Hepatocyte (in vitro differentiated cells): ENCODE measurements at places on chromosomes 2 and 18.

DNA sequence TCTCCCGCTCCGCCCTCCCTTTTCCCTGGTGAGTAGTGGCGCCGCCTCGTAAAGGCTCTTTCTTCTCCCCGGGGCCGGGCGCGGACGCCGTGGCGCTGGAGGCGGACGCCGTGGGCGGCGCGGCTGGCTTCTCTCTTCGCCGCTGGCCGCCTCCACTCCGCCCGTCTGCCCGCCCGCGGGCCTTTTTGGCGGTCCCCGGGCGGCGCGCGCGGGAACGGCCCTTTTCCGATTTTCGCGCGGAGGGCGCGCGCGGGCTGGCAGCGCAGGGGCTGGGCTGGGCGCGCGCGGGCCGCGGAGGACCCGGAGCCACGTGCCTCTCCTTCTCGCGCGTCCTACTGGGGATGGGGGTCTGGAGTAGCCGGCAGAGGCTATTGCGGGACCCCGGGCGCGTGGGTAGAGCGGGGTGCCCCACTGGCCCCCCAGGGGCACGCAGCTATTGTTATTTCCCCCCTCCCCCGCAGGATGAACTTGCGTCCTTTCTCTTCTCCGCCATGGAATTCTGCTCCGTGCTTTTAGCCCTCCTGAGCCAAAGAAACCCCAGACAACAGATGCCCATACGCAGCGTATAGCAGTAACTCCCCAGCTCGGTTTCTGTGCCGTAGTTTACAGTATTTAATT, 472 bp downstream of the SLC20A1 start:
- no peak for DNase-seq
- H3K27ac ChIP-seq = peak overlapping the region; percentile 97
- peaks cover 17% of the 10 kb centered on the region for H3K4me1 ChIP-seq
- H3K27me3 ChIP-seq = no peaks in the 10 kb centered on the region
- H3K36me3 ChIP-seq = no peaks in the 10 kb centered on the region

GRCh38 chr2:20141056-20141762, 83.7 kb downstream of the SDC1 start:
- H3K27me3 ChIP-seq = no peaks in the 10 kb centered on the region
- peak overlapping the region; percentile 56 for H3K27ac ChIP-seq
- peaks cover 14% of the 10 kb centered on the region for H3K4me1 ChIP-seq
- H3K4me3 ChIP-seq = no peak overlapping the region

DNA sequence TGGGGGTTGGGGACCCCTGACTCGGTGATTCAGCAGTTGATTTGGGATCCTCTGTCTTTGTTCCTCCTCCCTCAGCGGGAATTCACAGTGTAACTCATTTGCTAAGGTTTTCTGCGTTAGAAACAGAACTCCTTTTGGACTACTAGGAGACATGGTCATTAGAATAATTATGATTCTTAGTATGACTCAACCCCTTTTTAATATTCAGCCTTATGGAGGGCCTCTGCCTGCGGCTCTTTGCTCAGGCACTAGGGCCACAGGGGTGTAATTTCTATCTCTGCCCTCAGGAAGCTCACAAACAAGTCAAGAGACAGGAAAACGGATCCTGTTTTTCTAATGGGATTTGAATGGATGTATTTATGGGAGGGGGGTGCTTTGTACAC, 117.4 kb downstream of the SPTBN1 start:
- H3K4me1 ChIP-seq = peaks cover 90% of the 10 kb centered on the region
- no peak for DNase-seq
- H3K36me3 ChIP-seq = no peaks in the 10 kb centered on the region
- no peaks in the 10 kb centered on the region for H3K27me3 ChIP-seq
- no peak overlapping the region for H3K4me3 ChIP-seq

DNA sequence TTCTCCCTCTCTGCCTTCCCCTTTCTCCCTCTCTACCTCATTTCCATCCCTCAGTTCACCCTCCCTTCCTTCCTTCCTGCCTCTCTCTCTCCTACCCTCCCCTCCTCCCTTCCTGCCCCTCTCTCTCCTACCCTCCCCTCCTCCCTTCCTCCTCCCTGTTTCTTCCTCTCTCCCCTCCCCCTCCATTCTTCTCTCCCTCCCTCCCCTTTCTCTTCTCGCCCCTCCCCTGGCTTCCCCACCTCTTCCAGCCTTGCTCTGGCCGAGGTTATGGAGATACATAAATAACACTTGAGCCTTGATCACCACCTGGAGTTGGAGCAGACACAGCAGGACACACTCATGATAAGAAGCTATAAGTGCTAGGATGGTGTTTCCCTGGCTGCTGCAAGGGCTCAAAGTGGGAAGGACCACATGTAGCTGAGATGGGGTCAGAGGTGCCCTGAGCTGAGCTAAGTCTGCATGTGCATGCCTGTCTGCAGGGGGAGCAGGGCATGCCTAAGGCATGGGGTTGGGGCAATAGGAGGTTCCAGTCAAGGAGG, 326.1 kb upstream of the HS6ST1 start:
- no peaks in the 10 kb centered on the region for H3K4me1 ChIP-seq
- no peak for DNase-seq
- H3K27me3 ChIP-seq = no peaks in the 10 kb centered on the region
- no peaks in the 10 kb centered on the region for H3K36me3 ChIP-seq
- no peak overlapping the region for H3K4me3 ChIP-seq
- H3K27ac ChIP-seq = no peak overlapping the region

DNA sequence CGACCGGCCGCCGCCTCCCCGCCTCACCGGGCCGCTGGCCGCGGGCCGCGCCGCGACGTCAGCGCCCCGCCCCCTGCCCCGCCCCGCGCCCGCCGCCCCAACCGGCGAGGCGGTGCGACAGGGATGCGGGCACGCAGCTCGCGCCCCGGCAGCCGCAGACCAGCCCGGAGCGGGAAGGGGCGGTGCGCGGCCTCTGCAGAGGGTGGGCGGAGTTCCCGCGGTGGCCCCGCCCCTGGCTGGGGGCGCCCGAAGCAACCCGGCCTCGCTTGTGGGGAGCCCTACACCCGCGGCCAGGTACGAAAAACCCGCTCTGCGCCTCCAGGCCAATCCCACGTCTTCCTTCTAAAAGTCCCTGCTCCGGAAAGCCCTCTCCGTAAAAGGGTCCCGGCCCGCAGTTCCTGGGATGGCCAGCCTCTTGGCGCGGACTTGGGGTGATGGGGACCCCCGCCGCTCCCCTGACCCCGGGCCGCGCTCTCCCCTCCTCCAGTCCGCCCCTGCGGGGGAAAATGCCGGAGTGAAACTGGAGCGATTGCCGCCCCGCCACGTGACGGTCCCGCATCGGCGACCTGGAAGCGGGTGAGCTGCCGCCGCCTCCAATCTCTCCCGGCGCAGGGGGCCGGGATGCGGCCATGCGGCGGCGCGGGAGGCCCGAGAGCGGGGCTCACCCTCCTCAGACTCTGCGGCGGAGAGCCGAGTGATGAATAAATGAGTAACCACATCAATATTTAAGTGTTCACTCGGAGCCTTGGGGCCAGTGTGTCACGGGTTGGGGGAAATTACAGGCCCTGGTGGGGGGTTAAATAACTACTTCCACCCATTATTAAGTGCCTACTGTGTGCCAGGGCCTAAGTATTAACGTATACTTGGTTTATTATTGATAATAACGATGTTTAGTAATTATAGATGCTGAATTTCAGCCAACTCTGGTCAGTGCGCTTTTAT, at the start of gene RAB11FIP5:
Gene RAB11FIP5 (minus strand): TSS at position 36 of the 942 bp plus-strand sequence. CDS start 171 bp downstream, outside the sequence.
- no peaks in the 10 kb centered on the region for H3K36me3 ChIP-seq
- DNase-seq = peak; percentile 94
- H3K4me3 ChIP-seq = peak within 1 kb of the TSS; percentile 100
- H3K4me1 ChIP-seq = peaks cover 23% of the 10 kb centered on the region

DNA sequence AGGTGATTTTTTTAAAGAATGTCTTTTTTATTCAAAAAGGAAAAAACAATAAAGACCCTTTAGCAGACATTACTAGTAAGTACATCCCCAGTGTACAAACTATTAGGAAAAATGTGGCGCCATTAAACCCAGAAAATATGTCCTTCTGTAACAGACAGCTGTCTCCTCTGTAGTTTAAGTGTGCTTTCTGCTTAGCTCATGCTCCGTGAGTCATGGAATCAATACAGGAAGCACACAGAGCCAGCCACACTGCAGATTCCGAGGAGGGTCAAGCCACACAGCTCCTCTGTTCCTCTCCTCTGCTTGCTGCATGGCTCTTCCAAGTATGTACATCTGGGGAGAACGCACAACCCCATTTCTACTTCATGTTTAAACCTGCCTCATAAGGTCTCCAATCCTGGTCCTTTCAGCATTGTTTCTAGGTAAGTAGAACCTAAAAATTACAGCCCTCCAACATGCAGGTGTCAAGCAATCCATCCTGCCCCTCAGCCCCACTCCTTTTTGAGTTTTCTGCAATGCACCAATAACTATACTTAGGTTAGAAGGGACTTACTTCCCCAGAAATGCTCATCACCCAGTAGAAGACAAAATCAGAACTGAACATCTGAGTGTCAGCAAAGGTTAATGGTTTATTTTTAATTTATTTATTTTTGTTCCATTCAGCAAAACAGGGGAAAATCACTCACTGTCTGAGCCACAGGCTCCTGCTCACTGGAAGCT, 37.5 kb downstream of the ACVR1 start:
- H3K4me3 ChIP-seq = peak overlapping the region; percentile 11
- H3K27ac ChIP-seq = peak overlapping the region; percentile 90
- peak; percentile 68 for DNase-seq
